ENCODE measurements at places on chromosomes 5 and 9. TPM values are rescaled to one million over a fixed set of nuclear protein-coding genes. Genes with fewer than 3 reads are reported as not detected.

The SLC22A4 gene
- total RNA-seq = 5.1 TPM

The CSF1R gene
- not detected for total RNA-seq

The GABRA1 gene
- not detected for total RNA-seq

The SLC36A2 gene
- total RNA-seq = not detected

The FAM78A gene
- total RNA-seq = 0.59 TPM

The TMEFF1 gene
- 0.78 TPM for total RNA-seq

The CDC20B gene
- total RNA-seq = not detected

The GLRA1 gene
- not detected for total RNA-seq
